ENCODE measurements at places on chromosomes 13 and 19.
A peak's percentile ranks its signal among the peaks of the same experiment; 100 is the strongest.

GRCh38 chr13:110150384-110151101, 156.4 kb downstream of the COL4A1 start:
- H3K27ac ChIP-seq: no peak overlapping the region
- peaks cover 5% of the 10 kb centered on the region for H3K36me3 ChIP-seq
- no peak for DNase-seq
- H3K4me1 ChIP-seq: no peaks in the 10 kb centered on the region

- no peaks in the 10 kb centered on the region for H3K36me3 ChIP-seq
- DNase-seq: no peak
- H3K27me3 ChIP-seq: no peaks in the 10 kb centered on the region
Observed at GRCh38 chr13:109135018-109135417, 505.6 kb downstream of the MYO16 start.

DNA sequence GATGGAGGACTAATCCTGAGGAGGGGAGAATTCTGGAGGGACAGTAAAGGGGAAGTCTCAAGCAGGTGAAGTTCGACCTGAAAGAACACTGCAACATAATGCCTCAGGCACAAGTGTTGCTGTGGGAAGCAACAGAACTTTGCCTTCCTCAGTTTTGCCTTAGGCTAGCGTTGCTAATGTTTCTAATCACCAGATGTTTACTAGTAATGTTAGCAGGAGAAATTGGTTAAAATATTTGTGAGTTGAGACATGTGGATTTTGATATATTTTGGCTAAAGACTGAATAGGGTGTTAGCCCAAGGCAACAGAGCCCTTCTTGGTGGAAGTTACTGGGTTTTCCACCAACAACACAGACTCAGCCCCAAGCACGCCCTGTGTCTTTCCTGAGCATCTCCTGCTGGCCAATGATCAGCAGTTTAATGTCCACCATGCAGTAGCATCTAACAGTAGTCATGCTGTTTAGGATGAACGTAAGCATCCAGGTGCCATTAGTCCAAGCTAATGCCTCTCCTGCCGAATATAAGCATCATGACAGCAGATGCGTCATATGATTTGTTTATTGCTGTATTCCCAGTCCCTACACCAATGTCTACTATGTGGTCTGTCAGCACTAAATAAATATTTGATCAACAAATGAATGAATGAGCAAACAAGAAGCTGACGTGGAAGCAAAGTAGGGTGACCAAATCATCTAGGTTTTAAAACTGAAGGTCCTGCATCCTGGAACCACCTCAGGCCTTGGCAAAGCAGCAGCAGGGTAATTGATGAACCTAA, 511.9 kb upstream of the HTR2A start:
- H3K4me1 ChIP-seq: no peaks in the 10 kb centered on the region
- no peak for DNase-seq
- H3K4me3 ChIP-seq: no peak overlapping the region
- no peaks in the 10 kb centered on the region for H3K27me3 ChIP-seq

GRCh38 chr13:43081866-43082265, 58.5 kb downstream of the DNAJC15 start:
- H3K27me3 ChIP-seq: no peaks in the 10 kb centered on the region
- H3K4me3 ChIP-seq: no peak overlapping the region
- no peaks in the 10 kb centered on the region for H3K36me3 ChIP-seq
- H3K27ac ChIP-seq: no peak overlapping the region

DNA sequence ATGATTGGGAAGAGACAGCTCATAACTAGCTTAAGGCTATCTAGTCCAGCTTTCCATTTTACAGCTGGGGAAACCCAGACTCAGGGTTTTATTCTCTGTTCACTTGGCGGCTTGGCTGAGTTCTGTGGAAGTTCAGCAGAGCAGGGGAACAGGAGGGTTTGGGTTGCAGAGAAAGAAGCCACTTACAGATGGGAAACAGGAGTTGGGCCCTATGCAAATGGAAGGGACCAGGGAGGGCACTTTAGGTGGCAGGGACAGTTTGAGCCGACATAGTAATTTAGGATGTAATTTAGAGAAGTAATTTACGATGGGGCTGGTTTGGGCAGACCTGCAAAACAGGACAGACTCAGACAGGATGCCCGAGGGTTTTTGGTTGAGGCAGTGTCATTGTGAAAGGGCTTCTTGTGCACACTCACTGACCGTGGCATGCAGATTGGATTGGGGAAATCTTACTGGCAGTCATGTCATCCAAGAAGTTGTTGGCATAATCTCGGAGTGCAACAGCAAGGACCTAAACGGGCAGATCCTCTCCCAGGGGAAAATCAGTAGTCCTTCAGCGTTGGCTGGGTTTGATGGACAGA, 47.3 kb upstream of the GPR183 start:
- no peak for DNase-seq
- no peaks in the 10 kb centered on the region for H3K36me3 ChIP-seq
- H3K27ac ChIP-seq: no peak overlapping the region
- no peaks in the 10 kb centered on the region for H3K27me3 ChIP-seq

GRCh38 chr19:55370305-55370988, at the start of gene IL11:
Gene IL11 (minus strand): TSS chr19:55370463. CDS start chr19:55370310, 153 bp downstream.
- H3K4me1 ChIP-seq: no peaks in the 10 kb centered on the region
- H3K36me3 ChIP-seq: no peaks in the 10 kb centered on the region
- no peak for DNase-seq
- peaks cover 15% of the 10 kb centered on the region for H3K27me3 ChIP-seq
- no peak within 1 kb of the TSS for H3K27ac ChIP-seq
- H3K4me3 ChIP-seq: peak within 1 kb of the TSS; percentile 45

All from A673 (cell line).